ENCODE measurements at places on chromosomes 5 and 9.

DNA sequence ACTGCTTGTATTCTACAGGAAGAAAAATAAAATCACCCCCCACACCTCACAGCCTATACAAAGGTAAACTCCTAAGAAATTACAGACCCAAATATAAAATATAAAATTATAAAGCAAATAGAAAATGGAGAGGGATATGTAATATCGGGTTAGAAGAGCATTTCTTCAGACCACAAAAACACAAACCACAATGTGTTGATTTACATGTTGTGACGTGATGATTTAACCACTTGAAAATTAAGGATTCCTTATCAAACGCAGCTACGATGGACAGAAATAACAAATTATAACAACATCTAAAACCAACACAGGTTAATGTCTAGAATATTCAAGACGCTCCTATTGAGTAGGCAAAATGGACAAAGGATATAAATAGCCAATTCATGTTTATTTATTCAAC is 26.3 kb downstream of the SSBP2 start:
- no peak for DNase-seq

DNA sequence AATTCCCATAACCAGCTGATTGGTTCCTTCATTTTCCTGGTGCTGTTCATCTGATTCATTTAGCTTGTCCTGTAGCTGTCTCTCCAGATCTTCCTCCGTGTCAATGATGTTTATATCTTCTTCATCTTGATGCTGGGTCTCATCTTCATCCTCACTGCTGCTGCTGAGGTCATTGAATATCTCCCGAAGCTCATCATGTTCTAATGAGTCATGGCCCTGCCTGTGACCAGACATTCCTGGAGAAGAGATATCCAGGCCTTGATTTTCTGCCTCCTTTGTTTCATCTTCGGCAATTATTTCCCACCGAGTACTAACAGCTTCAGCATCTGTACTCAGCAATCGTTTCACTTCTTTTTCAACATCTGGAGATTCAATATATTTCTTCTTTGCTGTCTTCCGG is 1.4 kb downstream of the TAF7 start:
- no peak for DNase-seq

DNA sequence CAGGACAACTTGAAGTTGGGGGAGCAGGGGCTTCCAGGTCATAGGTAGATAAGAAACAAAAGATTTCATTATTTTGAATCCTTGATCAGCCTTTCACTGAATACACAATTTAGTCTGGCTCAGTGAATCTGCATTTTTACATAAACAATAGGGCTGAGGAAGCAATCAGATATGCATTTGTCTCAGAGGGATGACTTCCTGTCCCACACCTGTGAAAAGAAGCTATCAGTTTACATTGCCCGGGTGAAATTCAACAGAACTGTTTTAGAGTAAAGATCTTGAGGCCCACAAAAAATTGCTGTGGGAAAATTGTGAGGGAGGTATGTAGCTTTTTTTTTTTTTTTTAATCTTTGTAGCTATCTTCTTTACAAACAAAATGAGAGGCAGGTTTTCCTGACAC is 38.3 kb downstream of the DNAJB5 start:
- DNase-seq = no peak

- DNase-seq = no peak
Observed at GRCh38 chr9:33835625-33836260, 18.8 kb downstream of the UBE2R2 start.

GRCh38 chr9:137708590-137709284 is 89.9 kb downstream of the EHMT1 start:
- DNase-seq = no peak

DNA sequence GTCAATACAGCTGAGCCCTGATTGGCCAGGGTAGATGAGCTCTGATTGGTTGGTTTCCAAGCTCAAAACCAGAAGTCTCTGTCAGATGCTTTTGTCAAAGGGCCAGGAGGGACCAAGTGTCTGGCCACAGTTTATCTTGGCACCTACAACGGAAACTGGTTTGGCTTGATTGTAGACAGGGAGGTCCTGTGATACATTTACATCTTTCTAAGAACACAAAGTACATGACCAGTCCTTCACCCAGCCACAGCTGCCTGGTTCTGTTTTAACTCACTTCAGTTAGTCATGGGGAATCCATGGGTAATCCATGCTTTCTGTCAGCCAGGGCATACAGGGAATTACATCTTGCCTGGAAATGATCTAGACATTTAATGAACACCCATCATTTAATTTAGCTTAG is 171.2 kb downstream of the SLC12A2 start:
- DNase-seq = no peak

DNA sequence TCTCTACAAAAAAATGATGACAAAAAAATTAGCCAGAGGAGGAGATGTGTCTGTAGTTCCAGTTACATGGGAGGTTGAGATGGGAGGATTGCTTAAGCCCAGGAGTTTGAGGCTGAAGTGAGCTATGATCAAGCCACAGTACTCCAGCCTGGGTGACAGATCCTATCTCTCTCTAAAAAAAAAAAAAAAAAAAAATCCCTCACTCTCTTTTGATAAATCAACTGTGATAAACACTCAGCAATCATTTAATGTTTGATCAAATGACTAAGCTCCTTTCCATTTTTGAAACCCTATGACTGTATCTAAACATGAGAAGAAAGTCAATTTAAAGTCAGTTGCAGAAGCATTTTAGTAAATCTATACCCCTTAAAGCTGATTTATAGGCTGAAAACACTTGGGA is 112.1 kb upstream of the IL6ST start:
- DNase-seq = no peak

GRCh38 chr9:114289571-114290481 is 33.1 kb upstream of the ORM1 start:
- no peak for DNase-seq

DNA sequence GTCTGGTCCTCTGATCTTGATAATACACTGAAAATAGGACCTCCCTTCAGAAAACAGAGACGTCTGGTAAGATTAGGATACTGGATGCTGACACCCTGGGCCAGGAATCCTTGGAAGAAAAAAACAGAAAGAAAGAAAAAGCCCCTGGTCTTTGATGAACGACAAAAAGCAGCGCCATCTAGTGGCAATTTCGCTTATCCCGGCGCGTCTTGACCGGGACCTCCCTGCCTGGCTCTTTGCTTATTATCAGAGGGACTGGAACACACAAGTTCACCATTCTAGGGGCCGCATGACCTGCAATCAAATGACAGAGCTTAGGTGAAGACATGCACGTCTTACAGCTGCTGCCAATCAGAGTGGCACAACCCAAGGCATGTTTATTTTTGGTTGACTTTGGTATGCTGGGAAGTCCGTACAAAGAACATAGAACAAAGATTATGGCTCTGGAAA is 114.9 kb upstream of the NFIB start:
- peak; percentile 97 for DNase-seq

DNA sequence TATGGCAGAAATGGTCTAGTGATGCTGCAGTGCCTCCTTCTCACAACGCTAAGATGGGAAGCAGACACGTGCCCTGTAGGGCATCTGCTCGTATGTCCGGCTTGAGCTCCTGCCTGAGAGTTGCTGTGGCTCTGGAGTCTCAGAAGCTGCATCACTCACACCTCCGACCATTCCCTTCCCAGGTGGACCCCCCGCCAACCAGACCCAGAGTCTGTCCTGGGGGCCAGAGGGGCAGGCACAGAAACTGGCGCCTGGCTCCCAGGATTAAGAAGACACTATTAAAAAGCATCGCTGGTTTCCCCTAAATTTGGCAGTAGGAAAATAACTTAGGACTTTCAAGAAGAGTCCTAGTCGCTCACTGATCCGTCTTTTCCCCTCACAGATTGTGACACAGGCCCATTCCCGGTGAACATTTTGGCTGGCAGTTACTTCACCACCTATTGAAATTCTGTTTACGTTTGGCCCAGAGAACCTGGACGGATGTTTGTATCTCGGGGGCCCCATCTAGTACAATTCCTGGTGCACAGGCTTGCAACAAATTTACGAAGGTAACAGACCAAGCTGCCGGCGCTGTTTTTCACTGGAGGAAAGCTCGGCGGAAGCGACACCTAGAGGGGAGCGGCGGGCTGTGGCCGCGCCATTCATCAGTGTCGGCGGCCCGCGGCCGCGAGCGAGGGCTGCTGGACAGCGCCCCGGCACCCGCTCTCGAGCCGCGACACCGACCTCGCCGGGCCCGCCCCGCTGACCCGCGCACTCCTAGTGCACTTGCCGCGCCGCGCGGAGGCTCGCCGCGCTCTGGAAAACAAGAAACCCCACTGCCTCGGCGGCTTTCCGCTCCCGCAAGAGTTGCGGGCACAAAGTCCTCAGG is 1.6 kb downstream of the FSTL4 start:
- DNase-seq = peak; percentile 68

- no peak for DNase-seq
Observed at GRCh38 chr5:4699592-4699991, 440.5 kb upstream of the ADAMTS16 start.

- DNase-seq = no peak
Observed at GRCh38 chr9:87676976-87677775, 48.7 kb upstream of the CTSL start.

- DNase-seq = no peak
Observed at GRCh38 chr9:126287166-126287866, 39.3 kb upstream of the MVB12B start.

DNA sequence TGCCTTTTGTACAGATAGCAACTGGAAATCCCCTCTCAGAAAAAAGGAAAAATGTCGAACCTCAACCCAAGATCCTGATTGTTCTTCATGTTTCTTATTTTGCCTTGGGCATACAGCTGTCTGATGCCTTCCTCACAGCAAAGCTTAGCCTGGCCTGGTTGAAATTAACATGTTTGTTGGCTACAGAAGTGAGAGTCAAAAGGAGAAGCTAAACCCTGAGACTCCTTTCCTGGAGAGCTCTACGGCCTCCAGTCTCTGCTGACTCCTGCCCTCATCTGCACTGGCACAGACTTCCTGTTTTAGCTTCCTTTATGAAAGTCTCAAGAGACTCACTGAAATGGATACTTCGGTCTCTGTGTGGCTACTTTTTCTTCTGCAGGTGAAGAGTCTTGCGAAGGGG is 186.7 kb downstream of the PARP8 start:
- no peak for DNase-seq

DNA sequence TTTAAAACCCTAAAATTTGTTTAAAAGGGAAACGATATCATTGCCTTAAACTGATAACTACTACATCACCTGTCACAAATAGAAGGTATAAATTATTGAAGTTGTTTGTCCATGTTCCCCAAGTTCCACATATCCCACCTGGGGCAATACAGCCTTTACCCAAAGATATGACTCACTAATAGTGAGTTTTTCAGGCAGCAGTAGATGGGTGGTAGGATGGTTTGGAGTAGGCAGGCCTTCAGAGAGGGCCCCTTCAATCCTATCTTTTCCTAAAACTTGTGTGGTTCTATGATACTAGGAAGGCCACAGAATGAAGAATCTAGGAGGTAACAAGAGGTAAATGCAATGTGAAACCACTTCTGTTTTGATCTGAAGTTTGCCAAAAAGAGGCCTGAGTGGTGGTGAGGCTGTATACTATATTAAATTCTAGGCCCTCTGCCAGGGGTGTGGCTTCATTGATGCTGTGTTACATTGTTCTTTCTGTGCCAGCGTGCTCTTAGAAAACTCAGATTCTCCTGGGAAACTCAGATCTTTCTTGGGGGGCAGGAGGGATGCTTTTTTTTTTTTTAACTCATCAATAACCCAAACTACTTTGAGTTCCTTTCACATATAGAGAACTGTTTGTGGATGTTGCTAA is 7.2 kb downstream of the CYSTM1 start:
- DNase-seq = peak; percentile 69

DNA sequence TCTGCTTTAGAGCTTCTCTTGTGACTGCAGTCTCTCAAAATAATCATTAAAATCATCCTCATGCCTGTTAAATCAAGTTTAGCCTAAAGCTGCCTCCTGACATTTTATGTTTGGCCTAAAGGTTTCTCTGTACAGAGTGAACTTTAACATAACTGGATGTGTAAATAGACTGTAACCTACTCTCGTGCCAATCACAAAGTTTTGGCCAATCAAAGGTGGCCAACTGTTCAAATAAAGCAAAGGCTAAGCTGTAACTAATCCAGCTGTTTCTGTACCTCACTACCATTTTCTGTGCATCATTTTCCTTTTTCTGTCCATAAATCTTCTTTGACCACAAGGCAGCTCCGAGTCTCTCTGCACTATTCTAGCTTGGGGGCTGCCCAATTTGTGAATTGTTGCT is 86.2 kb downstream of the GCNT1 start:
- DNase-seq = no peak

GRCh38 chr9:4137681-4138099 is 162.2 kb downstream of the GLIS3 start:
- DNase-seq = no peak

DNA sequence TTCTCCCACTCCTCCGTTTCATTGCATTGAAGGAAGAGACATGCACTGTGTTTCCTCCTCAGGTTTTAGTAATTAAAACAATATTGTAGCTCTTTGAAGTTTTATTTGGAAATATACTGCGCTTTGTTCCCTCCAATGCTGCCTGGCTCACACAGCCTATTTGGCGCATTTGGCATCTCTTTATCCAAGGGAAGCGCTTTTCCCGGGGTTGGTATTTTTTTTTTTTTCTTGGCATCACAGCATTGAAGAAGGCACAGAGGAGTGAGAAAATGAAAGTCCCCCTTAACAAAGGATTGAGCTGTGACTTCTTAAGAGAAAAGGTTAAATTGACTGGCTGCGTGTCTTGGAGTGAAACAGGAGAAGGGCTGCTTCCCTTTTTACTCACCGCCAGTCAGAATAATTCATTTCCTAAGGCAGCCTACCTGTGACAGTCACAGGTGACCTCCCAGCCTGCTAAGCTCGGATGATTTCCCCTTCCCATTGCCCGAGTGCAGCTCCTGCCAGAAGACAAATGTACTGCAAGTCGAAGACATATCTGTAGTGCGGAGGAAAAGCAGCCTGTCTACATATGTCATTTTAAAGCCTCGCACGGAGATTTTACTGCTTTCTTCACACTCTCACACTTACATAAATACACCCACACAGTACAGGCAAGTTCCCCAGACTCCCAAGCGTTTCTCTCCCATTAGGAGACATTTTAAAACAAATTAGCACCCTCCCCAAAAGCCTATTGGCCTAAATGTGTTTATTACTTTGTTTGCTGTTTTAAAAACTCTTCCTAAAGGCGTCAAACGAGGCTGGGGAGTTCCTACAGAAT is 665.5 kb upstream of the ZNF608 start:
- no peak for DNase-seq

All from MG63 (cell line).